Left forelimb (tissue), 1 donor: ENCODE measurements at places on chromosomes 7 and 10.

DNA sequence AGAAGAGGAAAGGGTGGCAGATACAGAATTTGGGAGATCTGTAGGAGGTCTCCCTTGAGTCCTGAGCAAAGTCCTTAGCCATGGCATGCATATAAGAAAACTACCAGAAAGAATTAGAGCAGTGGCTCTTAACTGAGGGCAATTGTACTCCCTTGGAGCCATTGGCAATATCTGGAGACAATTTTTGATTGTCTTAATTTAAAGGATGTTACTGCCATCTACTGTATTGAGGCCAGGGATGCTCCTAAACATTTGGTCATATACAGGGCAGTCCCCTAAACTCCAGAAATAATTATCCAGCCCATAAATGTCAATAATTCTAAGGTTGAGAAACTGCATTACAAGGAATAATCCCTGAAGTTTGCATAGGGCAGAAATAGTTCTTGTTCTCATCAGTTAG, 136.4 kb upstream of the ODAD2 start:
- DNase-seq = no peak

- DNase-seq = no peak
Observed at GRCh38 chr10:114905450-114905849, 32.5 kb upstream of the TRUB1 start.

GRCh38 chr7:1966631-1967200, 266.0 kb downstream of the MAD1L1 start:
- no peak for DNase-seq

DNA sequence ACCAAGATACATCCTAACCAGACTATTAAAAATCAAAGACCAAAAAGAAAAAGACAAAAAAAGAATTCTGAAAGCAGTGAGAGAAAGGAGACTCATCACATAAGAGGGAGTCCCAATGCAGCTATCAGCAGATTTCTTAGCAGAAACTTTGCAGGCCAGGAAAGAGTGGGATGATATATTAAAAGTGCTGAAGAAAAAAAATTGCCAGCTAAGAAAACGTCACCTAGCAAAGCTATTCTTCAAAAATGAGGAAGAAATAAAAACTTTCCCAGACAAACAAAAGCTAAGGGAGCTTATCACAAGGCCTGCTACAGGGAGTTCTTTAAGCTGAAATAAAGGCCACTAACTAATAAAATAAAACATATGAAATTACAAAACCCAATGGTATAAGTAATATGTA, 40.5 kb upstream of the CDK6 start:
- no peak for DNase-seq

DNA sequence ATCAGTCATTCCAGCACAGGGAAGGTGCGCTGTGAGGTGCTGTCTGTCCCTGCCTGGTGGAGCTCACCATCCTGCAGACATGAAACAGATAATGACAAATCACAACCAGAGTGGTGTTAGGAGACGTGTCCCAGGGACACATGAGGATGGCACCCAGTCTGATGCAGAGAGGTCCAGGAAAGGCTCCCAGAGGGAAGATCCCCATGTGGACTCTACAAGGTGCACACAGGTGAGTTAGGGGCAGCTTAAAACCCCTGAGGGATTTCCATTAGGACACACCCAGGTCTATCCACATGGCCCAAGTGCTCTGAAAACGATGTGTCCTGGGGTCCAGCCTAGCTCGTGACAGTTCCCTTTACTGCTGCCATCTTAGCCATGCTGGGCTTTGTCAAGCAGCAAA, 91.4 kb downstream of the ADARB2 start:
- no peak for DNase-seq

DNA sequence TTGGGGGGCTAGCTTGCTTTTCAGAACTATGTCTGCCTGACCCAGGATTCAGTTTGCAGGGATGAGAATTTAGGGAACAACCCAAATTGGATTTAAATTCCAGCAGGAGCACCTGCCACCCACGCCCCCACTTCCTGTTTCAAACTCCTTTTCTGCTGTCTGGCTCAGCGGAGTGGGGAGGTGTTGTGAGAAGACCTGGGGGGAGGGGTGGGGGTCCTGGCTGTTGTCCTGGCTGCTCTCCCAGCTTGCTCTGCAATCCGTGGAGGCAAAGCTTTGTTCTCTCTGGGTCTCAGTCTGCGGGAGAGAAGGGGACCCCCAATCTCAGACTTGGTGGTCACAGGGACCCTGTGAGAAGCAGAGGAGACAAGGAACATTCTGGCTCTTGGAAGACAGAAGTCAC, 799 bp downstream of the KCNK18 start:
- no peak for DNase-seq

DNA sequence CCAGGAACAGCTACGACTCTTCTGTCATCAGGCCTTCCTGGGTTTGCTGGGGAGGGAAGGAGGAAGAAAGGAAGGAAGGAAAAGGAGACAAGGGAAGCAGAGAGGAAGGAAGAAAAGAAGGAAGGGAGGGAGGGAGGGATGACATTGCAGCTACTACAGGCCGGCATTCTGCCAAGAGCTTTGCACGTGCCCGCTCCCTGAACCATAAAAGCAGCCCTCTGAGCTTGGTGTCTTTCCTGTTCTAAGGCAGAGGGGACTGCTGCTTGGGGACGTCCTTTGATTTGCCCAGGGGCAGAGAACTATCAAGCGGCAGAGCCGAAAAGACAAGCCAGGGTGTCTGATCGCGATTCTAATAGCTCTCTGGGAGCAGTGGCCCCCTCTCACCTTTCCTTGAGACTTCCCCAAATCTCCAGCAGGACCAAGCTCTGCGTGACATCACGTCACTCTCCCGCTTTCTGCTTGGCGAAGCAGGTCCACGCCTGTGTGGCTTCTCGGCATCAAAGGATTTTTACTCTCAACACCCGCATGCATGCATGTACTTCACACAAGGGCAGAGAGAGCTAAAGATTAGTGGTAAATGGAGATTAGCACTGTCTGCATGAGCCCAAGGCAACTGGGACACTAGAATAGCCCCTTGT, 167.8 kb upstream of the AUTS2 start:
- DNase-seq = peak; percentile 72

DNA sequence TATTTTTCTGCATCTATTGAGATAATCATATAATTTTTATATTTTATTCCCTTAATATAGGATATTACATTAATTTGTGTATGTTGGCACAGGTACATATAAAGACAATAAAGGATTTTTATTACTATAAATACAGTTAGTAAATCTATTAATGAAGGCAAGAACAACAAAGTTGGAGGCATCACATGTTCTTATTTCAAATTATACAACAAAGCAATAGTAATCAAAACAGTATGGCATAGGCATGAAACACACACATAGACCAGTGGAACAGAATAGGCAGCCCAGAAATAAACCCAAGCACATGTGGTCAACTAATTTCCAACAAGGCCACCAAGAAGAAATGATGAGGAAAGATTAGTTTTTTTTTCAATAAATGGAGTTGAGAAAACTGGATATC, 11.2 kb downstream of the TFPI2 start:
- no peak for DNase-seq

GRCh38 chr10:75959912-75960311, 528.5 kb downstream of the LRMDA start:
- no peak for DNase-seq

DNA sequence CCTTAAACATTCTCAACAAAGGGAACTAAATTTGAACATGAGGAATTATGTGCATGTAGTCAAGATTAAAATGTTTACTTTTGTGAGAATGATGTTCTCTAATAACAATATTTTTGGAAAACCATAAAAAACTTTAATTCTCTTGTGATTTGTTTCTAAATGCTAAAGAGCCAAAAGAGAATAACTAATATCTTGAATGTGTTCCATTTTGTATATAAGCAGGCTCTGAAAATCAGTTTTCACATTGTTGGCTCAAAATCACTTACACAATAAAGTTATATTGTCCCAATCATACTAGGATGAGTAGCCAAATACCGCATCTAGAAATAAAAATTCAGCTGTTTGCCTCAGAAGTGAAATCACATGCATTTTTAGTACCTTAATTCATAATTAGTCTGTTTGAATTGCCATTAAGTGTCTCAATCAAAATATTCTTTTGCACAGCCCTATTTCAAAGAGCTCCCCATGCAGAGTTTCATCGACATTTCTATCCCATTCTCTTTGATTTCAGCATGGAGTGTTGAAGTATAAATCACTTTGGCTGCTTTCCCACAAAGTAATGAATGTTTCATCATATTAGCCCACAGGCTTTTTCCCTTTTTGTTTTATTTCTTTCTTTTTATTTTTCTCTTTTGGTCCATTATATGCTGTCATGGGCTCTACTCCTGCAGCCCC, 420.3 kb upstream of the POM121L12 start:
- DNase-seq = no peak

- DNase-seq = no peak
Observed at GRCh38 chr10:77609781-77610272, 27.8 kb downstream of the KCNMA1 start.

GRCh38 chr7:18706670-18707069, 211.1 kb downstream of the HDAC9 start:
- DNase-seq = no peak

DNA sequence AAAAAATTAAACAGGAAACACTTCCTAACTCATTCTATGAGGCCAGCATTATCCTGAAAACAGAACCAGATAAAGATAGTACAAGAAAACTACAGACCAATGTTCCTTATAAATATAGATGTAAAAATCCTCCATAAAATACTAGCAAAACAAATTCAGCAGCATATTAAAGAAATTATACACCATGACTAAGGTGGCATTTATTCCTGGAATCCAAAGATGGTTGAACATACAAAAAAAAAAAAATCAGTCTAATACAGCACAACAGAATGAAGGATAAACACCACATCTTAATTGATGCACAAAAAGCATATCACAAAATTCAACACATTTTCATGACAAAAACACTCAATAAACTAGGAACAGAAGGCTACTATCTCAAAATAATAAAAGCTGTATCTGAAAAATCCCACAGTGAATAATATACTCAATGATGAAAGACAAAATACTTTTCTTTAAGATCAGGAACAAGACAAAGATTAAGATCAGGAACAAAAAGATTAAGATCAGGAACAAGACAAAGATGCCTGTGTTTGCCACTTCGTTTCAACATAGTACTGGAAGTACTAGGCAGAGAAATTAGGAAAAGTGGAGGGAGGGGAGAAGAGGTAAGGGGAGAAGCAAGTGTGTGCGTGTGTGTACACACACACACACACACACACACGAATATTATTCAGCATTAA, 95.6 kb downstream of the SNX13 start:
- no peak for DNase-seq

- DNase-seq = no peak
Observed at GRCh38 chr10:35882422-35883150, 240.5 kb upstream of the FZD8 start.

DNA sequence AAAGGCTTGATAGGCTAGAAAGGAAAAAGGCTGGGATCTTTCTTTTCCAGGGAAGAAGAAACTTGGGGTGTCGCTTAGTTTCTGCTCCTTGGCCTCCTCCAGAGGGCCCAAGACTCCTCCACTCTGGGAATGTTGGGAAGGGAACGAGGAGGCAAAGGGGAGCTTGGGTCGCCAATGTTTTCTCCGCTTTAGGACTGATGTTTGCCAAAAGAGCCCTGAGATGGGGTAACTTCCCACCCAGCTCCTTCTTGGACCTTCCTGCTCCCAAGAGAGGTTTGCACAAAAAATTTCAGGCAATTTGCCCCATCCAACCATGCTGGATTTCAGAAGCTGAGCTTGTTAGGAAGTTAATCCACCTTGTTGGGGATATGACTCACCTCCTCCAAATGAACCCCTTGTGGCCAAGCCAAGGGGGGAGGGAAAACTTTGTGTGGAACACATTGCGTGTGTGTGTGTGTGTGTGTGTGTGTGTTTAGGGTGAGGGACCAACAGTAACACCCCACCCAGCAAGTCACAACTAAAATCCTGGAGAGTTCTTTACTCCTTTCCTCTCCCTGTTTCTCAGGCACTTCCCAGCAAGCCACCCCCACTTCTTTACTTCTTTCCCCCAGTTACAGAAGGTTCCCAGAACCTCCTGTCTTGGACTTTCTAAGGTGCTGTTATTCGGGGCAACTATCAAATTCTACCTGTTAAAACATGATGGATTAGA, 8.7 kb upstream of the HOXA2 start:
- no peak for DNase-seq

DNA sequence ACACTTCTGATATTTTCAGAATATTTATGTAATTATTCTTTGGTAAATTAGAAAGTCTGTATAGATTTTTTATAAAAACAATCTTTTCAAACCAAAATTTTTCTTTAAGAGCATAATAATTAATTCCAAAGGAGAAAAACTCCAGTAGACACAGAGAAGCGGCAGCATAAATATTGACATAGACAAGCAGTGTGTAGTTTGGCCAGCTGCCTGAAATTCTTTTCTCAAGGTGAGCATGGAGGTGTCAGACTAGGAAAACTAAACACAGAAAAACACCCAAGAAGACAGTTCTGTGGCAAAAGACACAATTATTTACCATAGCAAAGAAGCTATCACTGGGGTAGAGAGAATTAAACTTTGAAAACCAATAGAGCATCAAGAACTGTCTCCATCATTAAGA, 82.4 kb downstream of the KLF6 start:
- no peak for DNase-seq

GRCh38 chr7:72446591-72447462, 34.7 kb upstream of the CALN1 start:
- no peak for DNase-seq

DNA sequence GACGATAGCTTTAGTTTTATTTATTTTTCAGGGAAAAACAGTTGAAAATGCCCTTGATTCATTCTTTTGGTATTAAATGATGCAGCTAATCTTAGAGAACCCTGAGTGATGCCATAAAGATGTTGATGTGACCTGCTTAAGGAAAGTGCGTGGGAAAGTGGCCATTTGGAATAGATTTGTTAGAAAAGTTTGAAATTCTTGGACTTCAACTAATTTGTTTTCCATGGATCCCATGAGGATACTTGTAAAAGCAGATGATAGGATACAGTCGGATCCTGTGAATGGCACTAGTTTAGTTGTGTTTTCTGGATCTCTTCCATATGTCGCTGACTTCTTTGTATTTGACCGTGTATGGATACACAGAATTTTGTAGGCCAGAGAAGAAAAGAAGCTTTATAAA, 69.0 kb downstream of the SEPTIN7 start:
- DNase-seq = no peak

DNA sequence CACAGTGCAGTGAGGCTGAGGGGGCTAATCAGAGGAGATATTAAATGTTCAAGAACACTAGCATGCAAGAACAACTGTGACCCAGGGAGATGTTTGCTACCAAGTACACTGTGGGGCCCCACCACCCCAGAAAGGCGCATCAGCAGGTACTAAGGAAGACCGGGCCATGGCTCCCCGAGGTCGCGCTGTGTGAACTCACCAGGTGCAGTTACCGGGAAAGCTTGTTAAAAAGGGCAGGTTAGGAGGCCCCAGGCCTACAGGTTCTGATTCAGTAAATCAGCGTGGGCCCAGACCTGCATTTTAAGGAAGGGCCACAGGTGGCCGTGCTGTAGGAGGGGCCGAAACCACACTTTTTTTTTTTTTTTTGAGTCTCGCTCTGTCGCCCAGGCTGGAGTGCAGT, 54.6 kb downstream of the TMEM209 start:
- no peak for DNase-seq
